ENCODE measurements at places on chromosomes 1 and 21.

DNA sequence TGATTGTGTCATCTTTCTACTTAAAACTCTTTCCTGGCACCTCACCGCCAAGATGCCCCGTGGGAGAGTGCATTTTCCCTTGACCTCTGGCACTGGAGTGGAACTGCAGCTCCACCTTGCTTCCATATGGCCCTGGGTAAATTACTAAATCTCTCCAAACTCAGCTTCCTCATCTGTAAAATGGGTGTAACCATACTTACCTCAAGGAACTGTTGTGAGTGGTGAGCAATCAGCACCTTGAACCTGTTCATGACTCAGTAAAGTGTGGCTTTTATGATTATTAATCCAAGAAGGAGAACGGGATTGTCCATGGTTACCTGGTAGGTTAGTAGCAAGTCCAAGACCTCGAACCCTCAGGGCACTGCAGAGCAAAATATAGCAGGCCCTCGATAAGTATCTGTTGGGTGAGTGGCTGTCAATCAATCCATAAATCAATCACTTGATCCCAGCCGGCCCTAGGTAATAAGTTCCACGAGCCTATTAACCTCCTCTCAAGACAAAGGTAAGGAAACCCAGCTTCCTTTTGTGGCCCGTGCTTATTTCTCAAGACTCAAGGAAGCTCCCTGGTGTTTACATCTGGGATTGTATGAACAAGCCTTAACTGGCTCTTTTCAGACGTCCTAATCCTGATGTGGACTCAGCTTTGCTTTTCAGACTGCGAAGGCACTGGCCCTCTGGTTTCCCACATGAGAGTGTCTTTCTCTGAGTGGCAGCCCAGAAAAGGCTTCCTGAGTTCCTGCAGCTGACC is 114.0 kb upstream of the GJB5 start:
- no peak for DNase-seq

DNA sequence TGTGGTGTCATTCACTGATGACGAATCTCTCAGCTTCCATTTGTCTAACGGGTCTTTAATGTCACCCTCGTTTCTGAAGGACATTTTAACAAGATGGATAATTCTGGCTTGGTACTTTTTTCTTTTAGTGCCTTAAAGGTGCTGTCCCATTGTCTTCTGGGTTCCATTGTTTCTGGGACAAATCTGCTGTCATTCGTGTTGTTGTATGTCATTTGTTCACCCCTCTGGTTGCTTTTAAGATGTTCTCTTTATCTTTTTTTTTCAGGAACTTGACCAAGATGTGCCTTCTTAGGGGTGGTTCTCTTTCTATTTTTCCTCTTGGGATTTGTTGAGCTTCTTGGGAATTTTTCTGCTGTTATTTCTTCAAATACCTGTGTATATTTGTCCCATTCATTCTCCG is 14.0 kb upstream of the MMEL1 start:
- DNase-seq: no peak

DNA sequence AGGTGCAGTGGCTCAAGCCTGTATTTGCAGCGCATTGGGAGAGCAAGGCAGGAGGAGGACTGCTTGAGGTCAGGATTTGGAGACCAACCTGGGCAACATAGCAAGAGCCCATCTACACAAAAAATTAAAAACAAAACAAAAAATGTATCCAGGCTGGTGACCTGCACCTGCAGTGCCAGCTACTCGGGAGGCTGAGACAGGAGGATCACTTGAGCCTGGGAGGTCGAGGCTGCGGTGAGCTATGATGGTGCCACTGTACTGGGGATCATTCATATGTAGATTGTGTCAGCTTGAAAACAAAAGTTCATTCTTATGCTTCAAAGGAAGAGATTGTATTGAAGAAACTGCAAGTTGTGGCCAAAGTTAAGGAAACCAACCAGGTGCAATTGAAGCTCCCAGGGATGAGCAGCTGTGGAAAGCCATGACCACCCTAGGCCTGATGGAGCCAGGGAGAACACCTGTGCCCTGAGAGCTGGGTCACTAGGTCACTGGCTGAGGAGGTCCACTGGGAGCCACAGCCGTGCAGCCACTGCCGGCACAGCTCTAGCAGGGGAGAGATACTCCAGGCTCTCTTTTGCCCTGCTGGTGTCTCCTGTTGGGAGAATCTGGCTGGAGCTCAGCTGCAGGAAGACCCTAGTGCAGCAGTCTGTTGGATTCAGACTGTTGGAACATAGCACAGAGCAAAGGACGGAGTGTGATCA is 13.3 kb upstream of the BRWD1 start:
- no peak for DNase-seq

- DNase-seq: no peak
Observed at GRCh38 chr21:35484851-35485250, 435.7 kb upstream of the RUNX1 start.

DNA sequence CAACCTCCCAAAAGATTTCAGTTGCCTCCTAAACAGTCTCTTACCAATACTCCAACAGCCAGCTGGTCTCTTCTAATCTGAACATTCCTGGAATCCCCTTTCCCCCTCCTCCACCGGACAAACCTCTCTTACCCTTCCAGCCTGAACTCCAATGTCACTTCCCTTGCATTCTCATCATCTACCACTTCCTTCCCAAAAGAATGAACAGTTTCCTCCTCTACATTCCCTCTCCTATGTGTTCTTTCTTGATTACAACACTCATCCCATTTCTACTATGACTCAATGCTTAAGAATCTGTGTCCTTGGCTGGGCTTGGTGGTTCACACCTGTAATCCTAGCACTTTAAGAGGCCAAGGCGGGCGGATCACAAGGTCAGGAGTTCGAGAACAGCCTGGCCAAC is 417.1 kb downstream of the SETD4 start:
- no peak for DNase-seq

DNA sequence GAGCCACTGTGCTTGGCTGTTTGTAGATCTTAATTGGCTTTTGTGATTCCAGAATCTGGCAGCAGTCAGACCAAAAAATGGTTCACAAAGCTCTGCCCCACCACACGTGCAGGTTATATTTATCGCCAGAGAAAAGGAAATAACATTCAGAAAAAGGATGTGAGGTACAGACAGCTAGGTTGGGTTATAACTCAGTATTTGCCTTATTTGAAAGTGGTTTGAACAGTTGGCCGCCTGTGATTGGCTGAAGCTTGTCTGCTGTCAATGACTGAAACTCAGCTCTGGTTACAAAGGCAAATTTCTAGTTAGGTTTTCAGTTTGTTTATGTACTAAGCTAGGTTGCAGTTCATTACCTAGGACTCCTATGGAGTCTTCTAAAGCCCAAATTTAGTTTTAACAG is 9.6 kb downstream of the SH3BGR start:
- no peak for DNase-seq

- no peak for DNase-seq
Observed at GRCh38 chr1:196060539-196060938, 547.7 kb downstream of the KCNT2 start.

- no peak for DNase-seq
Observed at GRCh38 chr1:243457363-243457982, 201.6 kb downstream of the SDCCAG8 start.

- peak; percentile 57 for DNase-seq
Observed at GRCh38 chr1:159877695-159878444, 15.4 kb upstream of the VSIG8 start.

GRCh38 chr1:10074059-10074851 is 41.5 kb downstream of the UBE4B start:
- no peak for DNase-seq

DNA sequence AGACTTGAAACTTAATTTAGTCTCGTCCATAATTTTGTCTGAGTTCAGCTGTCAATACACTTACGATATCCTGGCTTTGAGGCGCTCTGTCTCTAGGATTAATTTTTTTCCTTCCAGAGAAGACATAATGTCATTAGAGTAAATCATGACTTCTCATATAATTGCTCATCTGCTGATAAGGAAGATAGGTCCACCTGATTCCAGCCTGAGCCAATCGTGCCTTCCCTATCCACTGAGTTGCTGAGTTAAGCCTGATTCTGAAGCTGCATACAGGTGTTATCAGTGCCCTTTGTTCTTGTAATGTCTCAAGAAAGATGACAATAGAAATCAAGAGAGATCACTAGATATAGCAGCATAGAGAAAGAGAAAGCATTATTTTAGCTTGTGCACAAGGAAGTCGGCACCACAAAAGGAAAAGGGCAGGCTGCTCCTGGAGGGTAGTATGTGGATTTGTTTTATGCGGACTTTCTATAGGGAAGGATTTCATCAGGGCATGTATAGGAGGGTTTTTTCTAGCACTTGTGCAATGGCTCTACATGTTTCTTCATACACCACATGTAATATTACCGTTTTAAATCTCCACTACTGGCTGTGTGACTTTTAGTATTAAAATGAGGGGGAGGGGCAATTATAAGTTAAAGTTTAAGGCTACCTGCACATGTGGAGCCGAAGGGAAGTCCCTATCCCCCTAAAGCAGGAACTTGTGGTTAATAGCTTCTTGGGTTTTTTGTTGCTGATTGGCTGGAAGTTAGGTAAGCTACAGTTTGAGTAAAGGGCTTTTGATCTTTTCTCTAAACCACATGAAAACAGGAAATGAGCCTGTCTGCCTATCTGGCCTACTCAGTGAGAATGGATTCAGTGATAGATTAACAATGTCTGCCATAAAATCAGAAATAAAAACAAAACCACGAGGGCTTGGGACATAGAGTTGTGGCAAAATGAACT is 133.4 kb downstream of the PLPPR5 start:
- no peak for DNase-seq

DNA sequence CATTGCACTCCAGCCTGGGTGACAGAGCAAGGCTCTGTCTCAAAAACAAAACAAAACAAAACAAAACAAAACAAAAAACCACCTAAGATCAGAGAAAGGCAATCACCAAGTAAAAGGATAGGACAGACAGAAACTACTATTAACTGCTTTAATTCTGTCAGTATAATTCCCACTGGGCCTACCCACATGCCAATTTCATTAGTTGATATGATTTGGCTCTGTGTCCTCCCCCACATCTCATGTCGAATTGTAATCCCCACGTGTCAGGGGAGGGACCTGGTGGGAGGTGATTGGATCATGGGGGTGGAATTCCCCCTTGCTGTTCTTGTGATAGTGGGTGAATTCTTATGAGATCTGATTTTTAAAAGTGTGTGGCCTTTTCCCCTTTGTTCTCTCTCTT is 27.2 kb upstream of the CAPZB start:
- no peak for DNase-seq

DNA sequence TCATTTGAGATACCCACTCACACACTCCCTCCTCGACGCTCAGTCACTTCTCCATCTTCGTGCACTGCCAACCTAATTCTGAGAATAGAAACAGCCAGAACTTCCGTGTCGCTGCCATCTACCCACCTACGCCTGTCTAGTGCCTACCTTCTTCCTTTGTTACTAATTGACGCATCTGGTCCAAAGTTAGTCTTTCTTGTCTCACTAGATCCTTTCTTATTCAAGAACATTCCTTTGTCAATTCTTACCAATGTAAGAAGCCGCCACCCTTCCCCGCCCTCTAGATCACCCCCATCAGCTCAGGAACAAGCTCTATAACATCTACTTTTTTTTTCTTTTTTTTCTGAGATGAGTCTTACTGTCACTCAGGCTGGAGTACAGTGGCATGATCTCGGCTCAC is 3.7 kb downstream of the PADI6 start:
- no peak for DNase-seq

DNA sequence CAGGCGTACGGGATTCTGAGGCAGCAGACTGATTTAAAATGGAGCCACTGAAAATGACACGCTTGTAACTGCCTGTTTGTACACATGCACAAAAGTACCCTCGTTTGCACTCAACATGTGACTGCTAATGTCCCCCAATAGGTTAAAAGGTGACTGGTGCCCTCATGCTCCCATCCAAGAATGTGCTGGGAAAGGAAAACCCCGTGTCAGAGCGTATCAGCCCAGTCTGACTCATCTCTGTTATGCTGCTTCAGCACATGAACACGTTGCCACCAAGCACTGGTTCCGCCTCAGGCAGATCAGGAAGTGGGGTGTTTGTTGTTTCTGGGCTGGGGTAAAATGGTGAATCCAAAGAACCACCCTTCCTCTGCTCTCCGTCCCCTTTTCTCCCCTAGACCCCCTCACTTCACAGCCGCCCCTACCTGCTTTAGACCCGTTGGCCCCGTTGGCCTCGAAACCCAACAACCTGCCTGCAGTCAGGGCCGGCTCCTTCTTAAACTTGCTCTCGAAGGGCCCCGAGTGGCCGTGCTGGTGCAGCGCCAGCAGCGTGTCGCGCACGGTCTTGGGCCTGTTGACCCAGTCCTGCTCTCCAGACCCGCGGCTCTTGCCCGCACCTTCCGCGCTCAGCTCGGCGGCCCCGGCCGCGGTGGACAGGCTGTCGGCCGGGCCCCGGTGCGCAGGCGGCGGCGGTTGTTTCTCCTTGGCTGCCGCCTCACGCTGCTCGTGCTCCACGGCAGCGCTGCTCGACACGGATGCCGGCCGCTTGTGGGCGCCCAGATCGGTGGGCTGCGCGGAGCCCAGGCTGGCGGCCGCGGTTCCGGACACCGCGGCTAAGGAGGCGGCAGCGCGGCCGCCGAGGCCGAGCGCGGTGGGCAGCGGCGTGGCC is 1.7 kb downstream of the IRF2BP2 start:
- no peak for DNase-seq

DNA sequence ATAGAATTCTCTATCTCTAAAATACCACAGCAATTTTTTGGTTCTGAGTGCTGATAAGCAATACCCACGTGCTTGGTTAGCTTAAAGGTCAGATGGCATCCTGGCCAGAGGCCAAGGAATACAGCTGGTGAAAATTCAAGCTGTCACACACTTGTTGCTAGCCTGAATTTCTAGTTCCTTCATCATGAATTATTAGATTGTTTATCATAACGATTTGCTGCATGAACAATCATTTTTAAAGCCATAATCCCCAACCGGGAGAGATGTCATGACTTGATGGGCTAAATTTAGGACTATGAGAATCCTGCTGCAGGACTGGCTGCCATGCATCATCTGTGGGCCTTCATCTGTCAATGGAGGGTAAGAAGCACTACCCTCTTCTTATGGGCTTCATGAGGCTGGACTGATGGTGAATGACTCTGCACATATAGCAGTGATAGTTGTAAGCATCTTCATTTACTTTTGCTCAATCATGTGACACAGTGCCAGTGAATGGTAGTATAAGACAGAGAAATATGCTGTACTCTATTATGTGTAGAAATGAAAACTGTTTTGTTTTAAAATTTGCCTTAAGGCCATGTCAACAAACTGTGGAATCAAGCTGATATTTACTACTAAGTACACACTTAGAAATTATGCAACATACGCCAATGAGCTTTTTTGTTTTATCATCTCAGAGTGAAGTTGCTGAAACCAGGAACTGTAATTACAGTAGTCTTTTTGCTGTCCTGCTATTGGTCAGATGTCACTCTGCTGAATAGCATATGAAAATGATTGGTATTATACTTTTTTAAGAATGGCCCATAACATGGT is 80.5 kb upstream of the RALGPS2 start:
- DNase-seq: no peak

DNA sequence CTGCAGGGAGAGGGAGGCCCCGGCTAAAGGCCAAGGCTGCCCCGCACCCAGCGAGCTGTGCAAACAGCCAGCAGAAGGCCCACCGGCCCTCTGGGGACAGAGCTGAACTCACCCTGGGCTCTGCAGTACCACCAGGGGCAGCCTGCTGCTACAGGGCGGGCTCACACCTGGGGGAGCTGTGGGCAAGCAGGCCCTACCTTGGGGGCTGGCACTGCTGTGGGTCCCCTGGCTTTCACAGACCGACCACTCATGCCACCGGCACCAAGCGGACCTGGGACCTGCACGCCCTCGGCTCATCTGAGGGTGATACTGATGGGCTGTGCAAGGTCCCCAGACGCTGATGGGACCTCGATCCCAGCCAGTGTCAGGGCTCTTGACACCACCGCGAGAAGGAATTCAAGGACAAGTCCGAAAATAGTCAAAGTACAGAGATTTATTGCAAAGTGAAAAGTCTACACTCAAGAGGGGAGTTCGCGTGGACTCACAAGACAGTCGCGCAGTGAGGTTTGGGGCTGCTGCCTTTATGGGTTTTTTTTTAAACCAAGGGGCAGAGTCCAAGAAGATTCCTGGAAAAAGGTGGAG is 61.0 kb upstream of the ADARB1 start:
- no peak for DNase-seq

Measured in NCI-H2107 (cell line).